ENCODE measurements at places on chromosomes 11 and 22.

- DNase-seq = no peak
Observed at GRCh38 chr22:27377501-27378295, 423.9 kb downstream of the MN1 start.

- DNase-seq = no peak
Observed at GRCh38 chr11:42777776-42778175, 534.0 kb upstream of the API5 start.

- no peak for DNase-seq
Observed at GRCh38 chr11:128239306-128239705, 348.1 kb downstream of the ETS1 start.

DNA sequence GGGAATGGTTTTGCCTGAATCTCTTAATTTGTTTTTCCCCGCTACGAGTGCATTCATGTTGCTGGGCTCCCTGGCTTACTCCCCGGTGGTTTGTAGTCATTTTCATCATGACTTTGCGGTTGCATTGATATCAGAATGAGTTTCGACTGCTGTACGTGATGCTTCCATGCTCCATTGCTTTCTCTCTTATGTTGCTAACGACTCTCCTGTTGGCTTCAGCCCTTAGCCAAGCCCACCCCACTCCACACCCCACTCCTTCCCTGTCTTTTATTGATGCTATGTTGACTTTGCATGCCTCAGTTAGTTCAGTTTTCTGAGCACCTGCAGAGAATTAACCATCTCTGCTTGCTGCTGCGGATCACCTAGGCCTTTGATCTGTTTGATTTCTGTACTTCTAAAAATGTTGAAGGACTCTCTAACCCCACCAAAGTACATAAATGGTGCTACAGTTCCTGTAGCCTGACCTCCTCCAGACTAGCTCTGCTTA lies 65.3 kb downstream of the ARFGAP2 start:
- no peak for DNase-seq

DNA sequence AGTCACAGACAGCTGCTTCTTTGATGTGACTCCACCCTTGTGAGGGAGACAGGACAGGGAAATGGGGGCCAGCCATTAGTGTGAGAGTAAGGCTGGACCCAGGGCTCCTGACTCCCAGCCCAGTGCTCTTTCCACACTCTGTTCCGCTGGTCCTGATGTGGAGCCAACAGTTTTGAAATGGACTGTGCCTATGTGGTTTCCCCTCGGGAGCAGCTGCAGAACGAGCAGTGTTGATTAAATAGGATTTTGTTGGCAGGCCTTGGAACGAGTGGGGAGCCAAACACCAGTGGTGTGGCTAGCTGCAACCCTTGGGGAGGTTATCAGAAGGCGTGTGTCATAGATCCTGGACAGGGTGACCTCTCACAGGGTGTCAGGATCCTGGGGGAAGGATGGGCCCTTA lies 66.5 kb upstream of the AMPD3 start:
- no peak for DNase-seq

- no peak for DNase-seq
Observed at GRCh38 chr11:126601550-126602215, 246.2 kb downstream of the ST3GAL4 start.

- no peak for DNase-seq
Observed at GRCh38 chr11:48108231-48109045, 108.2 kb upstream of the OR4B1 start.

DNA sequence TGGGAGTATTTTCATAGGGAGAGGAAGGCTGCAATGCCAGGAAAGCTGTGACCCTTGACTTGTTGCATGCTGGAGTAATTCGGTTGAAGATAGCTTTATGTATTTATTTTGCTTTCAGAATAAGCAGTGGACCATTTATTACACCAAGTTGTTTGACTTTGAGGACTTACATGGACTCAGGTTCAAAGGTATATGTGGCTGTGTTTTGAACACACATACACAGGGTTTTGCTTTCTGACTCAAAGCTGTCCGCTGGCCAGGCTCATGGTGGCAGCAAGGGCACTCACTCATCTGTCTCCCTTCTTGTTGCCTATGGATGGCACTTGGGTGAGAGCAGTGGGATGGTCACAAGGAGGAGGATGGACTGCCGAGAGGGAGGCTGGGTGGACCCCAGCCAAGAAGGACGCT lies 6.5 kb downstream of the TIMP3 start:
- DNase-seq = no peak

GRCh38 chr22:22159384-22159783 lies 85.2 kb upstream of the VPREB1 start:
- DNase-seq = no peak

- DNase-seq = no peak
Observed at GRCh38 chr11:115941044-115941443, 436.8 kb upstream of the CADM1 start.

DNA sequence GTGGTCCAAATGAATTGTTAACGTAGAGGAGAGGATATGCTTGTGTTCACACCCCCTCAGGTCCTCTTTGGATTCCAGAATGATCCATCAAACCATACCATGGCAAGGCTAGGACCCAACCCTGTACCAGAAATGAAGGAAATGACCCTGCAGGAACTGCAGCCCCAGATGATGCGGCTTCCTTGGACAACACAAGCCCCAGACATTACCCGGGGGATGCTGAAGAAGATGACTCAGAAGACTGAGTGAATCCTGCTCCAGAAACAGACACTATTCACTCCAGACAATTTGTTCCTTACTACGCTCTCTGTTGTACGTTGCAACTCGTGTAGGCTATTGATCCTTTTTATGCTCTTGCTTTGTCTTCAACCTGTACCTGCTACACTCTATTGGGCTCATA lies 15.2 kb upstream of the MTMR2 start:
- no peak for DNase-seq

GRCh38 chr11:66046901-66047300 lies 2.1 kb downstream of the GAL3ST3 start:
- no peak for DNase-seq

DNA sequence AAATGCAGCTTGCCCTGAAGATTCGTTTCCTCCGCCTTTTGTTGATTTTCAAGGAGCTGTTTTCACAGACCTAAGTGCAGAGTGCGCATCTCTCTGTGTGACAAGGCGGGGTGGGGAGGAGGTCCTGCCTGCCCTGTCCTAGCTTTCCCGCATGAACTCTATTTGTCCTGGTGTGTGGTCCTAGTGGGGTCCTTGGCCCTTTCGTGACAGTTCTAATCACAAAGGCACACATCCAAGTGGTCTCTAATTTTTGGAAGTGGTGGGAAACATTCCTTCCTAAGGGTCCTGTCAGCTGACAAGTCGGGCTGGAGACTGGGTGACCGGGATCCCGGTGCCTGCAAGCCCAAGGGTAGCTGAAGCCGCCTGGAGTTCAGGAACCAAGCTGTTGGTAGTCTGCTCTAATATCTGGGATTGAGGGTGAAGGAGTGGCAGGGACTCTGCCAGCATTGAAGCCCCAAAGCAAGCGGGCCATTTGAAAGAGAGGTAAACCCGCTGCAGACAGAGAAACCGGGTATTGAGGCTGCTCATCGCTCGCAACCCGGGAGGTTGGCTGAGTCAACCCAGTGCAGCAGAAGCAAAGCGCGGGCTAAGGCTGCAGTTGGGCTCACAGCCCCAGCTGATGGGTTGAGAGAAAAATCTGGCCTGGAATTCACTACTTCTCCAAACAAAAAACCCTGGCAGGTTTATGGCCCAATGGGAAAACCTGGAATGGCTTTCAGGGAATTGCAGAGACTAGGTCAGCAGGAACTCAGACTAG lies 28.1 kb upstream of the FBXO3 start:
- no peak for DNase-seq

DNA sequence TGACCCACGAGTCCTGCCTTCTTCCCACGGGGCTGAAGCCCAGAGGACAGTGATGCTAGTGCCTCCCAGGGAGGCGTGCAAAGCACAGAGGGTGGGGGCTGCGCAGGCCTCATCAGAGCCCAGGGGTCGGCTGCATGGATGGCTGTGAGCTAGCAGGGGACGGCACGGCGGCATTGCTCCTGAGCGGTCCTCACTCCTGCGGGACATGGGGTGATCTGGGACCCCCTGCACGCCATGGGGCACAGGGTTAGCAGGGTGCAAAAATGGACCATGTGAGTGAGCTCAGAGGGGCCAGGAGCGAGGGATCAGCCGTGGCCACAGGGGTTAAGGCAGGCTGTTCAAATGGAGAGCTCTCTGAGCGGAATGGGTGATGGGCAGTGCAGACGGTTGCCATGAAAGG lies 138.3 kb downstream of the SNX19 start:
- no peak for DNase-seq

- no peak for DNase-seq
Observed at GRCh38 chr11:111631024-111631665, 28.9 kb downstream of the SIK2 start.

DNA sequence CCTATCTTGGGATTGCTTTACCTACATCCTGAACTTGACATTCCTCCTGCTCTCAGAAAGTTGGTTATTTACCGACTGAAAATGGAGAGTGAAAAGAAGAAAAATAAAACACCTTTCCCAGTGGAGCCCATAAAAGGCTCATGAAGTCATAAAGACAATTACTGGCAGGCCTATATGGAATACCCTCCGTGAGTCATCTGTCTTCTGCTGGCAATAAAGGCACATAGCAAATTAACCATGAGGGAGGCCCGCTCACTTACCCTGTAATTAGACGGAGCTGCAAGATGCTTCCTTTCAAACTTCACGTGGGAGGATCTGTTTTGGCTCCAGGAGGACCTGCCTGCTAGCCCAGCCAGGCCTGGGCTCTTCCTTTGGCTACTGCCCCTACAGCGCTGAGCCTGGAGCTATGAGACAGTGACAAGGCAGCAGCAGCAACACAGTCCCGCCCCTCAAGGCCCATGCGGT lies 540.4 kb downstream of the BUD13 start:
- DNase-seq = no peak

DNA sequence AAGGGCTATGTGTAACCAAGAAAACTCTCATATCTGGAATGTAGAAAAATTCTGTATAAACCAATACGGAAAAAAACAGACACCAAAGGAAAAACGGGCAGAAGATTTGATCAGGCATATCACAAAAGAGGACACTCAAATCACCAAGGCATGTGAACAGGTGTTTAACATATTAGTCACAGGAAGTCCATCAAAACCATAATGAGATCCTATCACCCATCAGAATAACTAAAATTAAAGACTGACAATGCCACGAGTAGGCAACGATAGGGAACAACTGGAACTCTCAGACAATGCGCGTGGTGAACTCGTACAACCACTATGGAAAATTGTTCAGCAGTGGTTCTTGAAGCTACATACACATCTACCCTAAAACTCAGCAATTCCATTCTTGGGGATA lies 94.5 kb downstream of the MICAL3 start:
- DNase-seq = no peak

- DNase-seq = no peak
Observed at GRCh38 chr22:31715147-31715778, 34.7 kb downstream of the PRR14L start.

DNA sequence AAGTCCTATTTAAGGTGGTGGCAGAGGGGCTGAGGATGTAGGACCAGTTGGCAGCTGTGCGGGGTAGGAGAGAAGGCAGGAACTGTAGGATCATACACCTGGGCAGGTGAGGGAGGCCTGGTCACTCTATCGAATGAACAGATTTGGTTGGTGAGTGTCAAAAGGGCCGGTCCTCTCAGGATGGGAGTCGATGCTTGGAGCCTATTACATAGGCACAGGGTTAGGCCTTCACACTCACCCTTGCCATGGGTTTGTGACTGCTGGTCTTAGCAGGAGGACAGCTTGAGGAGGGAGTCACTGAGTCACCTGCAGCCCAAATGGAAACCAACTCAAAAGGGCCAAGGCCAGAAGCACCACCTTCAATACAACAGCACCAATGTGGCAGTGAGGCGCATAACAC lies 80.2 kb upstream of the NARS2 start:
- no peak for DNase-seq

GRCh38 chr11:43833657-43834073 lies 47.0 kb upstream of the ALKBH3 start:
- DNase-seq = no peak

- no peak for DNase-seq
Observed at GRCh38 chr22:22546490-22546889, 12.6 kb downstream of the PRAME start.

DNA sequence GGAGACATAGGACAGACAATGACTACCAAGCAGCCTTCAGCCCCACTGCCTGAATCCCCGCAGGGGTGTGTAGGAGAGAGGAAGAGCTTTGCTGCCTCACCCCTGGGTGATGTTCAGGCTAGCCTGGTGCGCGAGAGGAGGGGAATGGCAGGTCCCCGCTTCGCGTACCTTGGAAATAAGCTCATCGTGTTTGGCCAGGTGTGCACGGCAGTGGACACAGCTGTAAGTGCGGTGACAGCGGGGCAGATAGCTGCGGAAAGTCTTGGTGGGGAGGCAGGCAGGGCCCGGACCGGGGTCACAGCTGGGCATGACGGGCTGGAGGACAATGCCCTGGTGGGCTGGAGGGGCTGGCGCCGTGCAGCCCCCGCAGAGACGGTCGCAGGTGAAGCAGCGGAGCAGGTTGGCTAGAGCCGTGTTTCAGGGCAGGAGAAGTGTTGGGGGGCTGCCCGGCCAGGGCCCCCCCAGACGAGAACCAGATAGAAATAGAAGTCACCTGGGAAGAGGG lies 2.9 kb downstream of the YPEL4 start:
- no peak for DNase-seq

GRCh38 chr22:49855251-49855911 lies 1.7 kb downstream of the ZBED4 start:
- no peak for DNase-seq

DNA sequence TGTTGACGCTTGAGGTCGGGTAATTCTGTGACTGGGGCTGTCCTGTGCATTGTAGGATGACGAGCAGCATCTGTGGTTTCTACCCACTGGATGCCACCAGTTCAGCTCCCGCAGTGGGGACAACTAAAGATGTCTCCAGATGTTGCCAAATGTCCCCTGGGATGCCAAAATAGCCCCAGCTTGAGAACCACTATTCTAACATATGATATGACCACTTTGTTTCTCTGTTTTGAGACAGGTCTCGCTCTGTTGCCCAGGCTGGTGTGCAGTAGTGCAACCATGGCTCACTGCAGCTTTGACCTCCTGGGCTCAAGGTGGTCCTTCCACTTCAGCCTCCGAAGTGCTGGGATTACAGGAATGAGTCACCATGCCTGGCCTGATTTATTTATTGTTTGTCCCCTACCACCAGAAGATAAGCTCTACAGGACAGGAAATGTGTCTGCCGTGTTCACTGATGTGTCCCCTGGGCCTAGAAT lies 4.4 kb upstream of the MEN1 start:
- no peak for DNase-seq

- no peak for DNase-seq
Observed at GRCh38 chr11:8408151-8408941, 144.7 kb upstream of the LMO1 start.

DNA sequence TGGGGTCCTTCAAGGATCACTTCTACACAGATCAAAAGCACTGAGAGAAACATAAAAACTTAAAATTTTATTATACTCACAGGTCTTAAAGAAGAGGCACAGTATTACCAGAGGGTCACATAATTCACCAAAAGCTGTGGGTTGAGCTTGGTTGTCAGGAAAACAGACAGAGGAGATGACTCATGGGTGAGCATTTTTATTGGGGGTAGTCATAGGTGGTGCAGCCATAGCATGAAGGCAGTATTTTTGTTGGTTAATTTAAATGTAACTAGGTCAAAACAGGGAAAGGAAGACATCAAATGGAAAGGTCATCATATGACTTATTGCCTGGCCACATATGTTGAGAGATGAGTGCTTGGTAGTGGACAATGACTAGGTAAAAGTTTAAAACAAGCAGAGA lies 24.2 kb downstream of the OR5B17 start:
- DNase-seq = no peak

Data from stimulated activated CD4-positive, alpha-beta T cell treated with anti-CD3 and anti-CD28 coated beads, Interleukin-1b, Interleukin-23, amount 100 ng/mL, for 1 hour (primary cell).